Esophagus squamous epithelium (tissue), 5 donors: ENCODE measurements at places on chromosomes 2 and 18. TPM values are rescaled to one million over a fixed set of nuclear protein-coding genes. Genes with fewer than 3 reads are reported as not detected.

GRCh38 chr2:41694536-41695049 lies 353.2 kb upstream of the PKDCC start:
- DNase-seq = no peak

- DNase-seq = no peak
These were observed 101.8 kb downstream of the RNF152 start for GRCh38 chr18:61791031-61791430.

DNA sequence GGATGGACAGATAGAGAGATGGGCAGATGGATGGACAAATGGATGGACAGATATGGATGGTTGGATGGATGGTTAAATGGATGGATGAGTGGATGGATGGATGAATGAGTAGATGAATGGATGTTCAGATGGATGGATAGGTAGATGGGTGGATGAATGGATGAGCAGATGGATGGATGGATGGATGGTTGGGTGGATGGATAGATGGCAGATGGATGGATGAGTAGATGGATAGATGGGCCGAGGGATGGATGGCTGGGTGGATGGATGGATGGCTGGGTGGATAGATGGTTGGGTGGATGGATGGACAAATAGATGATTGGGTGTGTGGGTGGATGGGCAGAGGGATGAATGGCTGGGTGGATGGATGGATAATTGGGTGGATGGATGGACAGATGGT lies 98.9 kb upstream of the OTOS start:
- no peak for DNase-seq

DNA sequence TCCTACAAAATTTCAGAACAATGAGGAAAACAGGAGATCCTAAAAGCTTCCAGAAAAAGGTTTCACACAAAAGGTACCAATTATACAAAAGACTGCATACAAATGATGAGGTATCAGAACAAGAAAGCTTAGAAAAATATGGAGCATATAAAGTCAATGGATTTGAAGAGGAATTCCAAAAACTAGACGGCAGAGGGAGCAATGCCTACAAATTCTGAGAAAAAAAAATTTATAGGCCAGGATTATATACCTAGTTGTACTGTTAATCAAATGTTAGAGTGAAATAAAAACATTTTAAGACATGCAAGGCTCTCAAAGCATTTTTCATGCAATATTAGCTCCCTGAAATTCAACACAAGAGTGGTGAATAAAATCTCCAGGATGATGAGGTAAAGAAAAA lies 106.2 kb downstream of the ZRANB3 start:
- DNase-seq = no peak

DNA sequence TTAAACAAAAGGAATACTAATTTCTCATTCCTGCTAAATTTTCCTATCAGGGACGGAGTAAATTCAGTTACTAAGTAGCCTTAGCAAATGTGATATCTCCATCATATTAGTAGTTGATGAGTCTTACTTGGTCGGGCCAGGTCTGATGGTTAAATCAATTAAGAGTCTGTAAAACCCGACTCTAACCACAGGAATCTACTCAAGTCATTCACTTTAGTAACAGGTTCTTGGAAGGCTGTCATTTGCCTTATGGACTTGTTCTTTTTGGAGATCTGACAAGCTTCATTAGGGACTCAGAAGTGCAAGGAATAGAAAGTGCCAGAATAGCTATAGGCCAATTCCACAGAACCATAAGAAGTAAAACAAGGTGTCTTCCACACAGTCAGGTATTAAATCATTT lies 119.0 kb downstream of the GCA start:
- no peak for DNase-seq

The SCYGR4 gene
- total RNA-seq = not detected

The OTOS gene
- not detected for total RNA-seq

The ASB18 gene
- not detected for total RNA-seq
